ENCODE measurements at places on chromosomes 1 and 21.

DNA sequence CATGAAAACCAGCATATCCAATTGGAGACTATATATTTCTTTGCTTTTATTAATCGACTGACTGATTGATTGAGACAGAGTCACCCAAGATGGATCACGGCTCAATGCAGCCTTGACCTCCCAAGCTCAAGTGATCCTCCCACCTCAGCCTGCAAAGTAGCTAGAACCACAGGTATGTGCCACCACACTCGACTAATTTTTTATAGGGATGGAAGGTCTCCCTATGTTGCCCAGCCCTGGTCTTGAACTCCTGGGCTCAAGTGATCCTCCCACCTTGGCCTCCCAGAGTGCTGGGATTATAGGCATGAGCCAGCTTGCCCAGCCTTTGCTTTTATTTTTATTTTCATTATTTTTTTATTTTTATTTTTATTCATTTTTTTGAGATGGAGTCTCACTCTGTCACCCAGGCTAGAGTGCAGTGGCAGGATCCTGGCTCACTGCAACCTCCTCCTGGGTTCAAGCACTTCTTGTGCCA is 5.4 kb downstream of the SPEN start:
- DNase-seq = no peak

DNA sequence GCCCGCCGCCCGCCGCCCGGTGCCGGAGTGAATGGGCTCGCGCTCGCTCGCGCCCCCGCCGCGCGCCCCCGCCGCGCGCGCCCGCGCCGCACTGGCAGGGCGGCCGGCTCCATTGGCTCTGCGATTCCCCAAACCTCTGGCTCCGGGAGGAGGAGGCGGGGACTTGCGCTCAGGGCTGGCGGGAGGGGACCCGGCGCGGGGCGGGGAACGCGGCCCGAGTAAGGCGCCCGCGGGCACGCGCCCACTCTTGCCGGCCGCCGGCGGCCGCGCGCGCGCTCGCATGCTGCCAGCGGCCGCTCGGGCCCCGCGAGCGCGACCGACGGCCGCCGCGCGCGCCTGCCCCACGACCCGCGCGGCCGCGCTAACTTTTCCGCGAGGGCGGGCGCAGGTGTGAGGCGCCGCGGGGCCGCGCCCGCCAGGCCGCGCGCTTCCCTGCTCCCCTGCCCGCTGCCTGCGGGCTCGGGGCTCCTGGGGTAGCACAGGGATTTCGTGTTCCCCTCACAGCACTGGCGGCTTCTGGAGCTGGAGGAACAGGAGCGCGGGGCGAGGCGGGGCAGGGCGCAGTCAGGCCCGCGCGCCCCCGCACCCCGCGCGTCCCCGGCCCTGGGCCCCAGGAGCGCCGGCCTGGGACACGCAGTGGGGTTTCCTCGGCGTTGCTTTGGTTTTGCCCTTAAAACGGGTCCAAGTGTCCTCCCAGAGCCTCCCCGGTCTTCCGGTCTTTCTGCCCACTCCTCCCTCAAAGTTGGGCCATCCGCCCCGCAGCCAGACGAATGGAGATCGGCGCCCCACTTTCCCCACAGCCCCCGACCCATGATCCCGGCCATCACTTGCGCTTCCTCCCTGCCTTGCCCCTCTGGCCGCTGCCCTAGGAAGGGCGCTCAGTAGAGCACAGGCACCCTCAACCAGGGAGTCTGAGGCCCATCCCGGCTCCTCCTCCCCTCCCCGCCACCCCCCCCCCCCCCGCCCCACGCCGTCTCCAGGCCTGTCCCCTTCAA is 101.5 kb downstream of the CASZ1 start:
- peak; percentile 65 for DNase-seq

- DNase-seq = no peak
Observed at GRCh38 chr1:157357111-157357510, 195.2 kb downstream of the FCRL5 start.

- no peak for DNase-seq
Observed at GRCh38 chr1:158026651-158027050, 33.2 kb downstream of the KIRREL1 start.

GRCh38 chr1:232423591-232423990 is 206.3 kb downstream of the SIPA1L2 start:
- DNase-seq = no peak

- no peak for DNase-seq
Observed at GRCh38 chr1:162314206-162314605, 62.4 kb downstream of the SPATA46 start.

- DNase-seq = peak; percentile 30
Observed at GRCh38 chr1:61051719-61052394, 30.5 kb upstream of the NFIA start.

GRCh38 chr1:15714406-15715136 is 21.5 kb upstream of the SLC25A34 start:
- no peak for DNase-seq

GRCh38 chr1:40898431-40898901 is 36.3 kb upstream of the CITED4 start:
- no peak for DNase-seq

GRCh38 chr1:75542818-75543570 is 67.9 kb downstream of the SLC44A5 start:
- no peak for DNase-seq

DNA sequence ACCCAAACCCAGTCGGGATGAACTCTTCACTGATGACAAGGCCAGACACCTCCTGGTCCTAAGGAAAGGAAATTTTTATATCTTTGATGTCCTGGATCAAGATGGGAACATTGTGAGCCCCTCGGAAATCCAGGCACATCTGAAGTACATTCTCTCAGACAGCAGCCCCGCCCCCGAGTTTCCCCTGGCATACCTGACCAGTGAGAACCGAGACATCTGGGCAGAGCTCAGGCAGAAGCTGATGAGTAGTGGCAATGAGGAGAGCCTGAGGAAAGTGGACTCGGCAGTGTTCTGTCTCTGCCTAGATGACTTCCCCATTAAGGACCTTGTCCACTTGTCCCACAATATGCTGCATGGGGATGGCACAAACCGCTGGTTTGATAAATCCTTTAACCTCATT is 10.1 kb downstream of the CZIB start:
- DNase-seq = no peak

- DNase-seq = peak; percentile 74
Observed at GRCh38 chr1:9275567-9276034, 17.1 kb upstream of the SPSB1 start.

GRCh38 chr1:109959632-109959973 is 25.0 kb upstream of the AHCYL1 start:
- no peak for DNase-seq

GRCh38 chr1:90480271-90480835 is 236.7 kb downstream of the BARHL2 start:
- no peak for DNase-seq

GRCh38 chr1:222464841-222465210 is 83.1 kb downstream of the HHIPL2 start:
- DNase-seq = peak; percentile 50

DNA sequence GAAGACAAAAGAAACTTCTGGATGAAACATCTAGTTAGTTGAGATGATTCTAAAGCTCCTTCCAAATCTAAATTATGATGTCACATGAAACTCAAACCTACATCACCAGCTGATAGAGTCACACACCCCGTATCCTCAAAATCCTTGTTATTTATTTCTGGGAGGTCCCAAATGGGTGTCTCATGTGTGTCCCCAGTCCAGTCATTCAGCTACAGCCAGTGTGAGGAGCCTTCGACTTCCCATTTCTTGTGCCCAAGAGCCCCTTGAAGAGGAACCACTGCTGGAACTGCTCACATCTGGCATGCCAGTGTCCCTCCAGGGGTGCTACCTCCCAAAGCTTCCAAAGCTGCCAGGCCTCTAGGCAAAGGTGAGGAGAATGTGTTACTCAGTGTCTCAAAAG is 32.5 kb upstream of the KCNA3 start:
- DNase-seq = no peak

GRCh38 chr1:234902774-234903547 is 225.7 kb downstream of the TOMM20 start:
- DNase-seq = no peak

DNA sequence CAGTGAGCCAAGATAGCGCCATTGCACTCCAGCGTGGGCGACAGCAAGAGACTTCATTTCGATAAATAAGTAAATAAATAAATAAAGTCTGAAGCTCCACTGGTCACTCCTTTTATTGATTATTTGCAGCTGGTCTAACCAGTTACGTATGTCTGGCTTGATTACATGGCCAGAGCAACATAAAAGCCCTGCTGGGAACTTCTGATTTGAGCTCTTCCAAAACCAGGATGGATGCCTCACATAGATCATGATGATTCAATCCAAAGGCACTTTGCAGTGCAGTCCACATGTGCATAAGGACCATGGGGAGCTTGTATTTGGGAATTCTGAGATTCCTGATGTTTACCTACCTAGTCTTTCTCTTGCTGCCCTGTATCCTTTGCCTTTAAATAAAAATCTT is 24.0 kb downstream of the NSUN4 start:
- DNase-seq = no peak

- DNase-seq = no peak
Observed at GRCh38 chr1:76240316-76240715, 165.8 kb downstream of the ST6GALNAC3 start.

DNA sequence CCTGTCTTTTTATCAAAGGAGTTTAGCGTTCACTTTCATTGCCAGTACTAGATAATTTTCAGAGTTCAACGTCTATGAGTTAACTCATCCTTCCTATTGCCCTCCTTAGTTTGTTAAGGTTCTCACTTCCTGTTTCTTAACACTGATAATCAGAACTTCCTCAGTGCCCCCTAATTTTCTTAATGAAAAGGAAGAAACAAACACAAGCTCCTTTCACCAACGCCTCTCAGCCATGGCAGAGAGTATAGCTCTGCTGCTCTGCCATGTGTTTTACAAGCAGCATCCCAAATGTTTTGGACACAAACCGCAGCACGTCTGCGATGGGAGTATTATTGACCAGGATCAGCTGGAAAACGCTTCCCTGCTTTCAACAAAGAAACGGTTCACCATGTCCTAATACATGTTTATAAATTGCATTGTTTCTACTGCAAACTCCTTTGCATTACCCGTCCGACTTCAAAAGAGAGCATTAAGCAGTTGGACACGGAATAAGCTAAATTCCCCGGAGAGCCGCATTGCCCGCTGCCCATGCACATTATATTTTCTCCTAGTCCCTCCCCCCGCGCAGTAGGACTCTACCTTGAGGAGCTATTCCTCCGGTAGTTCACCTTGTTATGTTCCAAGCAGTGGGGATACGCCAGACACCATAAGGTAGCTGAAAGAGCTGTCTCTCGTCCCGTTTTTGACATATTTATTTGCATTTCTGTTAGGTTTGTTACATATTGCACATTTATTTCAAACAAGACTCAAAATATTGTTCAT is 561 bp downstream of the OLFM3 start:
- DNase-seq = no peak

DNA sequence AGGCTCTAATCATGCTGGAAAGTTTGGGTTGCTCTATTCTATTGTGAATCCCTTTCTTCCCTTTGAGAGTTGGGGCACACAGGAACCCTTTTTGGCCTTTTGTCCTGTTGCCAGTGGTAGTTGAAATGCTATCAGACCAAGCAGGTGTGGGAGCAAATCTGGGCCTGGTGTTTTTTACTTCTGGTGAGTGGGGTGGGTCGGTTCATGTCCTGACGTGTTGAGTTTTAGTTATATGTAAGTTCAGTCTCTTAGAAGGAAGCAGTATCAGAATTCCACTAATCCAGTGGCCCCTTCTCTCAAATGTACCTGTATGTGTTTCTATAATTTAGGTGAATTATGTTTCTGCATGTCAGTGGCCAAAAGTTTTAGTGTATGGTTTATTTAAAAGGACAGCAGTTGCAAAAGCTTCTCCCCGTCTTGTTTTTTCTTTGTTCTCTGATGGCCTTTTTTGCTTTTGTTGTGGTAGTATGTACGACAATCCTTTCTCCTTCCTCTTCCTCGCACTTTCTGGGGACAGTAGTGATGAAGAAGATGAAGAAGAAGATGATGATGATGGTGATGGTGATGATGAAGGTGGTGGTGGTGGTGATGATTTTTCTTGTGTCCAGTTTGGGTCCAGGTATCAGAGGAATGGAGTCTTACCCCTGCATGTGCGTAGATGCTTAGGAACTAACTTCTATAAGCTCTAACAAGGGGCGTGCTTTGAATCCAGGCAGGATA is 74.2 kb downstream of the UBE4B start:
- no peak for DNase-seq

- DNase-seq = no peak
Observed at GRCh38 chr1:194419721-194420120, 1233.3 kb upstream of the B3GALT2 start.

DNA sequence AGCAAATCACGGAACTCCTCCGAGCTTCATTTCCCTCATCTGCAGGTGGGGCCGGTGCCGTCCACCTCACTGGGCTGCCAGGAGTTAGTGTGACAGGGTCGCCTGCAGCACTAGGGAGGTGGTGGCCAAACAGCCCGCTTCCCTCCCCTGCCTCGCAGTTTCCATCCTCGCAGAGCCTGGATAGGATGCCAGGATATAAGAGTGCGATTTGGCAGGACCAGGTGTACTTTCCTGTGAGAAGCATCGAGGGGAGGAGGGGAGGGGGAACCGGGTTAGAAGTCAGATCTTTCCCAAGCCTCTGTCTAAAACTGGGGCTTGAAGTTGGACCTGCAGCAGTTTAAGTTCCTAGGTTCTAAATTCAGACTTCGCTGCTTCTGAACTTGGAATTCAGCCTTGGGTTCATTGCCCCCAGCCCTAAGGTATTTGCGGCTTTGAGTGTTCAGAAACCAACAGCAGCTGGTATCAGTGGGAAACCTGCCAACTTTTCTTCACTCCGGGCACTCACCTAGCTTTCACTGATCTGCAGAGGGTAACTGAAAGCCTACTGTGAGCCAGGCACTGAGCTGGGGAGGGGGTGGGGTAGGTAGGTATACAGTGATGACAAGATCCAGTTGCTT is 1.7 kb upstream of the JUN start:
- DNase-seq = no peak

DNA sequence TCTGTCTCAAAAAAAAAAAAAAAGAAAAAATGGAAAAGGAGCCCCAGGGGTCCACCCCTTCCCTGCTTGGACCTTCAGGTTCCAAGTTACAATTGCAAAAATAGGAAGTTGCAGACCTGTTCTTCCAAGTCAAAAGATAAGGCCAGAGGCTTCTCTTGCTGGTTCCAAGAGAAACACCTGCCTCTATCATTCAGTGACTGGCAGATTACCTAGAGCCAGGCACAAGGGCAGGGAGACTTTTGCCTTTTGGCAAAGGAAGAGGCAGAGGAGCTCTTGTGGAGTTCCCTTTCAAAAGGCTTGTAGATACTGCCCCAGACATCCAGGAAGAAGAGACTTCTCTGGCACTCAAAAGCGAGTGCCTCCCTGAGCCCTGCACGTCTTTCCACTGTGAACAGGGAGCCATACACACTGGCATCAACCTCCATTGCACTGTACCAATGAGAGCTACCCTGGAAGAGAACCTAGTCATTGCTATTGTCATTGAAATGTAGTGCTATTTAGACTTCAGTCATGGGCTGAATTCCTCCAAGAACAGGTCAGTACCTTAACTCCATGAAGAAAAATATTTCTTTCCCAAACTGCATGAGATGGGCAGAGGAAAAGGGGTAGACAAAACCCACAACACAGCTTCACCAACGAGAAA is 91.2 kb downstream of the LMX1A start:
- DNase-seq = no peak

Measured in hematopoietic multipotent progenitor cell treated with erythropoietin and hydrocortisone succinate and interleukin-3 and kit ligand, for 15 days (in vitro differentiated cells).